ENCODE measurements at places on chromosomes 6 and 20. TPM values are rescaled to one million over a fixed set of nuclear protein-coding genes. Genes with fewer than 3 reads are reported as not detected.

COL21A1 gene
- 0.65 TPM for total RNA-seq

TRIM31 gene
- total RNA-seq = not detected

DOK5 gene
- 13.3 TPM for total RNA-seq

TMEM170B gene
- 9.3 TPM for total RNA-seq

LHFPL5 gene
- not detected for total RNA-seq

POU5F1 gene
- 0.23 TPM for total RNA-seq

GRCh38 chr6:129242546-129242945, 359.6 kb downstream of the LAMA2 start:
- no peak for DNase-seq

GRCh38 chr6:38016824-38017223, 197.3 kb downstream of the ZFAND3 start:
- no peak for DNase-seq

DNA sequence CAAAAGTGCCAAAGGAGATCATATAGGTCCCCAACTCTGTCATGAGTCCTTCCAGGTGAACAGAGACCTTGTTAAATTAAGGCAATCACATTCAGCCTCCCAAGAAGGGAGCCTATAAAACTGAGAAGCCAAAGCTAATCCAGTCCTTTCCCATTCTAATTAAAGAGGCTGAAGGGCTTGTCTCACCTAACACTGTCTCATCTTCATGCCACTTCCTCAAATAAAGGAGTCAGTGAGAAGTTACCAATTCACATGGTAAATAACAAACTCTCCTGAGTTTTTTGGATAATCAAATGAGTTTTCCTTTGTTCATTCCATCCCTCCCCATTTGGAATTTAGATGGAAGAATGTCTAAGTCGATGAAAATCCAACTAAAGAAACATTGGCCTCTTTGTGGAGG, 242.8 kb downstream of the UST start:
- DNase-seq = no peak

- no peak for DNase-seq
Observed at GRCh38 chr6:28884423-28885131, 39.2 kb downstream of the TRIM27 start.

DNA sequence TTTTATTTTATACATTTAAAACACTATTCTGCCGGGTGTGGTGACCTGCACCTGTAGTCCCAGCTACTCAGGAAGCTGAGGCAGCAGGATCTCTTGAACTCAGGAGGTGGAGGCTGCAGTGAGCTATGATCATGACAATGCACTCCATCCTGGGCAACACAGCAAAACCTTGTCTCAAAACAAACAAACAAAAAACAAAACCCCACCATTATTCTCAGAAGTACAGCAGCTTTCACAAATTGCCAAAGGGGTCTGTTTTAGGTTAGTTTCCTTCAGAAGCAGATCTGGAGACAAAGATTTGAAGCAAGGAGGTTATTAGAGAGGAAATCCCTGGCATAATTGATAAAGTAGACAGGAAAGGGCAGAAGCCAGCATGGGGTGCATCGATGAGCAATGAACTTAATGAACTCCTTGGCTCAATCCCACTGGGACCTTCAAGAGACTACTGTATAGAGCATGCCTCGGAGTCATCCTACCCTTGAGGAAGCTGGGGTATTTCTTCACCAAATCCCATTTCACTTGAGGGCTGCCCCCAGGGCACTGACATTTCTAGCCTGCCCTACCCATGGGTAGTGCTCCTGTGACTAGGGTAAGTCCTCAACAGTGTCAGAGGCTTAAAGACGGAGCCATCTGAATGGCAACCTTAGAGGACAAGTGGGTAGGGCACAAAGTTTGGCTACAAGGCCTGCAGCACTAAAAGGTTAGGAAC, 43.2 kb upstream of the DDR1 start:
- no peak for DNase-seq

- no peak for DNase-seq
Observed at GRCh38 chr6:146851837-146852236, 253.1 kb downstream of the ADGB start.

Measured in psoas muscle (tissue), 8 donors.